Stimulated activated CD4-positive, alpha-beta T cell treated with anti-CD3 and anti-CD28 coated beads, TNF-alpha, amount 100 ng/mL, for 1 hour (primary cell): ENCODE measurements at places on chromosomes 2 and 18.

GRCh38 chr18:59623456-59624368 is 73.5 kb downstream of the CCBE1 start:
- DNase-seq, result no peak

- DNase-seq, result no peak
Measured at GRCh38 chr2:135424849-135425248, 106.2 kb downstream of the ZRANB3 start.

DNA sequence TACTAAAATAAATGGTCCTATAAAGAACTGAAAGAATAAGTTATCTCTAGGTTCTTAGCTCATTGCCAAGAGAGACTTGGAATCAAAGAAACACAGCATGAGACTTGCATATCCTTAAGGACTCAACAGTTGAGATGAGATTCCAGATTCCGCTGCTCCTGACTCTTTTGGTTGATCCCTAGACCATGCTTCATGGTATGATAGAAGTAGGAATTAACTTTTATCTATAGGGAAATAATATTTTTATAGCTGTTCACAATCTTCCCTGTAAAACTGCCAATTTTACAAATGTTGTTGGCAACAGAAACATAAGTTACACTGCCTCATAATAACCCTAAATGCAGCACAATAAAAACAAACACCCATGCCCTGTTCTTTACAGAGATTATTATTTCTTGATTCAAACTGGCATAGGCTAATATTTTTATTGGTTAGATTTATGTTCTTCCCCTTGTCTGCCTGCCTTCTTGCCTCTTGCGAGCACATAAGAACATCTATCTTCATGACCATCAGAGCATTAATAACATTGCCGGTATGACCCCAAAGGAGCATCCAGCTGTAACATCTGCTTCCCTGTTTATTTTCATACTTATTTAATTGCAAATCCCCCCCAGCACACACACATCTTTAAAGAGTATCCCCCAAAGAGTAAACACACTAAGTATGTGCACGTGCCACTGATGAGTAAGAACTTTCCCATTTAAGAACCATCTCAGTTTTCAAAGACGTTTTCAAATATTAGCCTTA is 735.7 kb upstream of the SLC8A1 start:
- no peak for DNase-seq

- DNase-seq, result no peak
Measured at GRCh38 chr2:212592695-212593094, 54.1 kb upstream of the ERBB4 start.

DNA sequence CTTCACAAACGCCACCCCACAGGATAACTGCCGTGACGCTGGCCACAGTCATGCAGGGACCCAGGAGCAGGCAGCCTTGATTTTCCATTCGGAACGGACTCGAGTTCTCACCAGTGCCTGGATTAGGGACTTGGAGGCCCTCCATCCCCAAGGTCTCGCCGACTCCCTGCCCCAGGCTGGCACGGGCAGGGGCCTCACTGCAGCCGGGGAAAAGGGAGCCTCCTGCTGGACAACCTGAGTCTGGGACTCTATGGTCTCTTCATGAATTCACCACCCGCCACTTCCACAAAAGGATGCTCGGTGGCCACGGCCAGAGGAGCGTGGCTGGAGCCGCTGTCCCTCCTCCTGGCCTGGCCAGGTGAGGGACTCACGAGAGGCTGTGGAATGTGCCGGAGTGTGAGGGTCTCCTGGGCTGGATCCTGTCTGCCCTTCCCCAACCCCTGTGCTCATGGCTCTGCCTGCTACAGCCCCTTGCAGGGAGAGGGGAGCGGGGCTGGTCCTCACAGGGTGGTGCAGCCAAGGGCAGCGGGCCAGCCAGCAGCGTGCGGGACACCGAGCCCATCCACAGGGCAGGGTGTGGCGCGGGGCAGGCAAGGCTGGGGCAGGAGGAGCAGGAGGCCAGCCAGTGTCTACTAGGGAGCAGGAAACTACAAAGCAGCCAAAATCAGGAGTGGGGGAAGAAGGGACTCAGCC is 42.3 kb downstream of the AQP12A start:
- no peak for DNase-seq

GRCh38 chr2:176122052-176122682 is 352 bp upstream of the HOXD9 start:
- DNase-seq, result no peak

DNA sequence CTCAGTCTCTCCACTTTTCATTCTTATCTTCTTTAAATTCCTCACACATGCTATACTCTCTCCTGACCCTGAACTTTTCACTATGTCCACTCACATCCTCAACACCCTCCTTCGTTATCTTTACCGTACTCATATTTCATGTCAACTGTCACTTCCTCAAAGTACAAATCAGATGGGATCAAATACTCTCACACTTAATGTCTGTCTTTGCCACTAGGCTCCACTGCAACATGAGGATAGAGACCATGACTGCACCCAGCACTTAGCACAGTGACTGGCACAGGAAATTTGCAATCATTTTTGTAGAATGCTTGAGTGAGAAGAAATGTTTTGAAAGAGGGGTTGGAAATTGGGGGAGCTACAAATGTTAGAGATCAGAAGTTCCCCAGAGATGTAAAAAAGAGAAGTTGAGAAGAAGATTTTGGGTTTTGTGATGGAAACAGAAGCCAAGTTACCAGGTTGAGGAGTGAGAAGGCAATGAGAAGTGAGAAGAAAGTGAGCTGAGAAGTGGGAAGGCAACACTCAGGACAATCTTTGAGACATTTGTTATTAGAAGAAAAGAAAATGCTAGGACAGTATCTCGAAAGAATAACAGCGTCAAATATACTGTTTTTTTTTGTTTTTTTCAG is 87.0 kb downstream of the CCDC141 start:
- no peak for DNase-seq

DNA sequence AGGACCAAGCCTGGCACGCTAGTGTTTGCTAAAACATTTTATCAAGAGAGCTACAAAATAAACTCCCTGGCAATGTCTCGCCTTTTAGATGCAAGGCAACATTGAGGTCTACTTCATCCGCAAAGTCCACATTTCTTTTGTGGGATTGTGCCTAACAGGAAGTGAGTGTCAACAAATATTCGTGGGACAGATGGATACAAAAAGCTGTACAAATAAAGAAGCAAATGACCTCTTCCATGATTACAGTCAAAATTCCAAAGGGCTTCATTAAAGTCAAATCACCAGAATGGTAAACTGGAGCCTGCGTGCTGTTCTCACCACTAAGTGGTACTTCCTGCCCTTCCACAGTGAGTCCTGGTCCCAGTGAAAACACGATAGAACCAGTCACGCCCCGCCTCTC is 40.4 kb downstream of the L3MBTL4 start:
- no peak for DNase-seq

DNA sequence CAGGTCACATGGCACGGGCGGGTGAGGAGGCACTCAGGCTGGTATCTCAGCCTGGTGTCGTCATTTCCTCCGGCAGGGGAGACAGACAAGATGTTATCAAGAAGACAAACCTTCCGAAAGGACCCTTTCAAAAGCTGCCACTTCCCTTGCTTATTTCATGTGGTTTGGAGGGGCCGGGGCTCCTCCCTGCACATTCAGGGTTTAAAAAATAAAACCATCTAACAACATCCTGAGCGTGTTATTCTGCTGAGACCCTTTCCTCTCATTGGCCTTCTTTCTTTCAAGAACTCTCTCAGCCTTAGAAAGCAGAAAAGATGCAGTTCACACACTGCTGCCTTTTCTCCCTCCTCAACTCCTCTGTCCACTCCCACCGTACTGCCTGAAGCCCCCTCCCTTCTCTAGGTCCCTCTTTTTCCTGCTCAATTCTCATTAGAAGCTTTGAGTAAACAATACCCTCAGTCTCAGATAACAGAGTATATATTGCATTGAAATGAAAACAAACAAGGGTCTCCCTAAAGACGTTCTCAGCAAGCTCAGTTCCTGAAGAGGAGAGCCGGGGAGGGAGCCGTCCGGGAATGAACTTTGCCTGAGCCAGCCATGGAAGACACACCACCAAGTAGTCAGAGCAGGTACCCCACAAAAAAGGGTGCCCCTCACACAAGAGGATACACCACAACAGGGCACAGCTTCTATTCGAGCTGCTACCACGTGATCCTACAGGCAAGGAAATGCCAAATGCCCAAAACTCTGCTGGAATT is 9.7 kb downstream of the SMAD7 start:
- no peak for DNase-seq

DNA sequence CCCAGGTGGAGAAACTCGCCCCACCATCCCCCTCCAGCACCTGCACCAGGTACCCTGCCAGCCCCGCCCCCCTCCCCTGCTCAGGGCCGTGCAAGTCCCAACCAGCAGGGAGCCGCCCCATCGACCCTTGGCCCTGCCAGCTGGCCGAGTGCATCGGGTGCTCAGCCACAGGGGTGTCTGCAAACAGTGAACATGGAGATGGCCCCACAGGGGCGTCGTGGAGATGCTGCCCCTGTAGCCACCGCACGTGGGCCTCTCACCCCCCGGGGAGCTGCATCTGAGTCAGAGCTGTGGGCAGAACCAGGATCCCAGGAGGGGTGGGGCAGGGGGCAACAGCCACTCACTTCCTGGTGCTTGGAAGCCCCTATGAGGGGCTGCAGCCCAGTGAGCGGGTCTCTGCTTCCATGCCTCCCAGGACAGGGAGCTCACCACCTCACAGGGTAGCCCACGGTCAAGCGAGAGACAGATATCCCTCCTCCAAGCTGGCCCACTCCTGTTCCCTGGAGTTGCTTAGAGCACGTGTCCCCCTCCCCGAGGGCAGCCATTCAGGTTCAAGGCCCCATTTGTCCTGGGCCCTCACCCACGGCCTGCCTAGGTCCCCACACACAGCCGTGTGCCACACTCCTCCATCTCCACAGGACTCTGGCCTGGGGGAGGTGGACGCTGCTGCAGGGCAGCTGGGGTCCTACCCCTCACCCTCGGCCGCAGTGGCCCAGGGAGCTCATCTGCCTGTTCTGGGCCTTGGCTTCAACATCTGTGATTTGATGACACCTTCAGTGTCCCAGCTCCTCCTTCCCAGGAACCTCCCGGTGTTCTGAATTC is 1.1 kb upstream of the MAB21L4 start:
- DNase-seq, result no peak

GRCh38 chr2:200408428-200409316 is 101.2 kb downstream of the KCTD18 start:
- no peak for DNase-seq

DNA sequence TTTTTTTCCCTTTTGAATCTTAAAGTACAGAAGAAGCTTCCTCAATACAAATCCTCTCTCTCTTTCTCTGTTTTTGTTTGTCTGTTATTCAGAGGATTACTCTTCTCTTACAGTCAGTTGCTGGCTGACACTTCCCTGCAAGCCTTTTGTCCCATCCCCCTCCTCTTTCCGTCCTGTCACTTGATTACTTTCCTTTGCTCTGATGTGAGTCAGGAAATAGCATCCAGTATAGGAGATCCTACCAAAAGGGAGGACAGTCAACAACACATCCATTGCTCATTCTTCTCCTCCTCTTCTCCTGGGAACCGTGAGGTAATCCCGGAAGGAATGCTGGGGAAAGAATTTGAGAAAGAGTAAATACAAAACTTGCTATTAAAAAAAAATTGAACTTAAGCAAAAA is 79.3 kb upstream of the SCN7A start:
- no peak for DNase-seq

GRCh38 chr18:6401687-6402086 is 13.0 kb downstream of the L3MBTL4 start:
- no peak for DNase-seq

- no peak for DNase-seq
Measured at GRCh38 chr18:77129150-77129551, 3.4 kb downstream of the MBP start.

DNA sequence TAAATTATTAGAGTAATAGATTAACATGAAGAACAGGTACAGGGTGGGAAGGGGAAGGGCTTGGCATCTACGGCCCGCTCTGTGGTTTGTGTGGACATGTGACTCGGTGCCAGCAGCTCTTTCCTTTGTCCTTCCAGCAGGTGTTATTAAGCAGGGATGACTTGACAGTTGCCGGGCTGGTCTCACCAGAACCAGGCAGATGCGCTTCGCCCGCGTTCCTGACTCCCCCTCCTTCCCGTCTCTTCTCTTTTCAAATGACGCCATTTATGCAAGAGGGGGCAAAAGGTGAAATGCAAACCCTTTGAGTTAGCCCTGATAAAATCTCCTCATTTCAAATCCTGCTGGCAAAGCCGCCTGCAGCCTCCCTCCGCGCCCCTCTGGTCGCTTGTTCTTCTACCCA is 38.9 kb upstream of the MGAT4A start:
- DNase-seq, result no peak

GRCh38 chr2:40435426-40436092 is 16.3 kb downstream of the SLC8A1 start:
- no peak for DNase-seq

GRCh38 chr18:9322744-9323143 is 11.8 kb upstream of the TWSG1 start:
- no peak for DNase-seq

DNA sequence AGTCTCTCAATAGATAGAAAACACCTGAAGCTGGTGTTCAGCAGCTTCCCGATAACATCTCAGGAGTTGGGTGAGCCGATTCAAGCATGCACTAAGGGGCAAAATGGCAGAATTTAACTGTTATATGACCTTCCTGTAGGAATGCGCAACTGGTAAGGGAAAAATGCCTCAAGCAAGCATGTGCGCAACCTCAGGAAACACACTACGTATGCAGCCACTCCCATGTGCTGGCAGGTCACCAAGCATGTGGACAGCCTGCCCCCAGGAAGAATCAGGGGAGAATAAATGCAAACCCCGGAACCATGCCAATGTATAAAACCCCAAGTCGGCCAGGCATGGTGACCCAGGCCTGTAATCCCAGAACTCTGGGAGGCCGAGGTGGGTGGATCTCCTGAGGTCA is 645.6 kb downstream of the NYAP2 start:
- no peak for DNase-seq

DNA sequence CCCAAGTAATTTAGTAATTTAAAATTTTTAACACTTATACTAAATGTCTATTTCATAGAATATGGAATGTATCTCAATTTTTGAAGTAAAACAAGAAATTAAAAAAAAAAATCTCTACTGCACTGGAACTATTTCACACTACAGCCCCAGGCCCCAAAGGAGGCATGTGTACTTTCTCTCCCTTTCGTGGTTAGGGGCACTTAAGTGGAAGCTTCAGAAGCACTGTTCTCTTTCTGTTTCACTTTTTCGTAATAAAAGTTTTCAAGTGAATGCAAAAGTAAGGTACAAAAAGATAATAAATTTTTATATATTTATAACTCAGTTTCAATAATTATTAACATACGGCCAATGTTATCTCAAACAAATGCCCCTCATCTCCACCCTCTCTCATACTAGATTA is 123.8 kb upstream of the STON1 start:
- no peak for DNase-seq

DNA sequence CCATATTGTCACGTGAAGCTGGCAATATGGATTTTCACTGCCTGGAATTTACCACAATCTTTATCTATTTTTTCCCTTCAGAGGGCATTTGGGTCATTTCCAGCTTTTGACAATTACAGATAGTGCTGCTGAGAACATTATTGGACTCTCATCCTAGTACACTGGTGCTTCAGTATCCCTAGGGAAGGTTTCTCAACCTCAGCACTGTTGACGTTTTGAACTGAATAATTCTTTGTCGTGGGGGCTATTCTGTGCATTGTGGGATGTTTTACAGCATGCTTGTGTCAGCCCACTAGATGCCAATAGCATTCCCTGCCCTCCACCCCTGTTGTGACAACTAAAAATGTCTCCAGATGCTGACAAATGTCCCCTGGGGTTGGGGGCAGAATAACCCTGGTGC is 185.7 kb downstream of the TPGS2 start:
- DNase-seq, result no peak

GRCh38 chr2:105698820-105699219 is 45.9 kb upstream of the NCK2 start:
- DNase-seq, result no peak

- no peak for DNase-seq
Measured at GRCh38 chr18:25223211-25223610, 128.8 kb downstream of the ZNF521 start.
